ENCODE measurements at places on chromosomes 2 and 18.

- DNase-seq: no peak
Observed at GRCh38 chr2:63856303-63856603, 14.6 kb downstream of the UGP2 start.

DNA sequence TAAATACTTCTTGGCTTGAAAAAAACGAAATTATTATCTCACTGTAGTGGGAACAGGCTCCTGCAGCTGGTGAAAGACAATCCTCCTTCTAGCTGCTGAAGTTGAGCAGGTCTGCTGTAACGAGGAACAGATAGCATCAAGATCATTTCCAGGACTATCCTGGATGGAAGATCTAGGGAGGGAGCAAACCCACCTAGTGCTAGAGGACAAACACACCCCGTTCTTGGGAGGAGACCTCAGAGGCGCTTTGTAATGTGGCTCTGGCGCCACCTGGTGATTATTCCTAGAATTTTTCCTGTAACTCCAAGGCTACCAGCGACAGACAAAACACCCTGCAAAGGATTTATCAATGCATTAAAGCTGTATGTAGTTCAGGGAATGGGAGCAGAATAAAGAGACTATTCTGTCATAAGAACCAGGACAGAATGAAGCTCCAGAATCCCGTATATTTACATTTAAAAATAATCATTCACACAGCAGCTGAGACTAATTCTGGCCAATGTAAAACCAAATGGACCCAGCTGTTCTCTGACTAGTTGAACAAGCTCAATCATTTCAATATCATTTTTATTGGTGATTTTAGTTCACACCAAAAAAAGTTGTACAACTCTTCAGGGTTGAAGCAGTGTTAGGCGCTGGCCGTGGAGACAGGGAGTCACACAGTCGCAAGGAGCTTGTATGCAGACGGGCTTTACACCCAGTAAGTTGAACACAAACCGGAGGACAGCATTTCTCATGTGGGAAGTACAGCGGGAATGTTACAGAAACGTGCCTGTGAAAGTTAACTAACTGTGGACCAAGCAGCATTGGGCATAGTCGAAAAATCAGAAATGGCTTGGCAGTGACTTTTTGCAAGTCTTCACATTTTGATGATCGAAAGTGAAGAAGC, 290.3 kb downstream of the TRIB2 start:
- peak; percentile 28 for DNase-seq

- no peak for DNase-seq
Observed at GRCh38 chr18:62716619-62717168, 1.4 kb downstream of the PHLPP1 start.

DNA sequence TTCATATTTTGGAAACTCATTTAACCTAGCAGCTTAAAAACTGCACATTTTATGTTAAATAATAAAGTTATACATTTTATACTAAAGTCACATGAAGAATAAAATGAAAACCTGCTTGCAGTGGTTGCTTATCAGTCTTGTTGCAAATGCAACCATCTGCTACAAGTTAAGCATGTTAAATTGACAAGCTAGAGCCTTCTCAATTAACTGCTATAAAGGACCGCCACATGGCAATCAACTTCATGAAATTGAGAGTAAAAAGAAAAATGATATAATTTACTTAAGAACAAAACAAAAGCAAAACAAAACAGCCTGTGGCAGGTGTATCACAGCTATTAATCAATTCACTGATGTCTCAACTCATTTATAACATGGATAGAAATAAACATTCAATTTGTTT, 78.7 kb downstream of the RTTN start:
- no peak for DNase-seq

DNA sequence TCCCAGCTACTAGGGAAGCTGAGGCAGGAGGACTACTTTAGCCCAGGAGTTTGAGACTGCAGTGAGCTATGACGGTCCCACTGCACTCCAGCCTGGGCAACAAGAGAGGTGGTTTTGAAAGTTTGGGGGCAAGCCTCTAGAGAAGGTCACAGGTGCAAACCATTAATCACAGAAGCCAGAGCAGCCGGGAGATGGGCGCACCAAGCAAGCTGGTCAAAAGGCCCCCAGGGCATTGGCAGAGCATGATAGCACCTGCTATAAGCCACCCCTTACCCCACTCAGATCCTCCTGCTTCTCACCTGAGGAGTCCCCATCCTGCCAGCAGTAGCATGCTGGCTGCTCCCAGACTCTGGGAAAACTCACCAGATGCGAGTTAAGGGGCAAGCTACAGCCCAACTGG, 116.1 kb upstream of the RAB12 start:
- DNase-seq: no peak

DNA sequence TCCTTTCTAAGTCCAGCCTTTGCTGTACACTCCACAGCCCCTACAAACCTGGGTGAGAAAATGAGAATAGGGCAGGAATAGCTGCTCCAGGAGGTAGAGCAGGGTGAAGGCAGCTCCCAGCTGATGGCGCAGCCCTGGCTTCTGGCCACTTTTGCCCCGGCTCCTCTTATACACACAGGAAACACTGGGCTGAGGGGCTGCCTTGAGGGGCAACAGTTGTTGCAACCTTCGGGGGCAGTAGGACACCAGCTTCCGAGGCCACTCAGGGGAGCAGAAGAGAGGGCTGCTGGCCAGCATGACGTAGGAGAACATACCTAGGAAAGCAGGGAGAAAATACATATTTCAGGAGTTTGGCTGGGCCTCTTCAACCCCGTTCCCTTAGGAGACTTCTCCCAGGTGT, 8.1 kb downstream of the GGCX start:
- no peak for DNase-seq

DNA sequence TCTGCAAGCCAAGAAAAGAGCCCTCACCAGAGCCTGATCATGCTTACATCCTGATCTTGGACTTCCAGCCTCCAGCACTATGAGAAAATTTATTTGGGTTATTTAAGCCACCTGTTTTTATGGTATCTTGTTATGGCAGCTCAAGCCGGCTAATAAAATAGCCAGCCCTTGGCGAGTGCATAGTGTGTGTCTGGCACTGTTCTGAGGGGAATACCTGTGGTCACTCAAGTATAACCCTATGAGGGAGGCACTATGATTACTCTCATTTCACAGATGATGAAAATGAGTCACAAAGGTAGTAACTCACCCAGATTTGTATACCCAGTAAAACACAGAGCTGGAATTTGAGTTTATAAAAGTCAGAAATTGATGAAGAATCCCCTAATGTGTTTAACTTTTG, 556.9 kb upstream of the SETBP1 start:
- peak; percentile 4 for DNase-seq

DNA sequence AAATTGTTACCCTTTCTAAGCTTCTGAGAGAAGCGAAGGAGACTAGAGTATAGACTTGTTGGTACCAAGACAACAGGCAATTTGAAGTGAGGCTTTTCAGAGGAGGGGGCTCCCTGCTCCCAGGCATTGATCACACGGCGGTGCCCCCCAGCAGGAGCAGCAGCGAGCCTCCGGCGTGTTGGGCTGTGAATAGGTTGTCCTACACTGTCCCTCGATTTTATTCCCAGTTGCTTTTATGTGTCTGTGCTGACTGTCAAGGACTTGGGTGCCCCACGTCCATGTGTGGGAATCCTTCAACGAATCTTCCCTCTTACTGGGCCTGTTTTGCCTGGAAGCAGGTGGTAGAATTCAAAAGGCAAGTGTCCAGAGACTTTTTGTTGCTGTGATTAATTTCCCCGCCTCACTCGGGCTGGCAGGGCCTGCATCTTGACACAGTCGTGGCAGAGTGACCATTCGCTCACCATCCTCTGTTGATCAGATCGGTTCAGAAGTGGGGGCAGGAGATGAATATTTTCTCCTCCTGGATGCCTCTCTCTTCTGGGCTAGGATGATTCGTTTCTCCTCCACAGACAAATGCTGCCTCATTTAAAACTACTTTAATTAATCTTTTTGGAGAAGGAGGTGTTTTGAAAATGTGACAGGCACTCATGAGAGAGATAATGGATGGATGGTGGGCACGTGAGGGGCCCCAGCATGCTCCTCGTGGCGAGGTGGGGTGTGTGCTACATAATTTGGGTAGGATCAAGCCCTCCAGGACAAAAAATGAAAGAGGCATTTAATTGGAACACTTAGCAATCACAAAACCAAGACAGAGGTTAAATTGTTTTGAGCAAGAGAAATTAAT, 77.6 kb downstream of the SMIM21 start:
- DNase-seq: no peak

DNA sequence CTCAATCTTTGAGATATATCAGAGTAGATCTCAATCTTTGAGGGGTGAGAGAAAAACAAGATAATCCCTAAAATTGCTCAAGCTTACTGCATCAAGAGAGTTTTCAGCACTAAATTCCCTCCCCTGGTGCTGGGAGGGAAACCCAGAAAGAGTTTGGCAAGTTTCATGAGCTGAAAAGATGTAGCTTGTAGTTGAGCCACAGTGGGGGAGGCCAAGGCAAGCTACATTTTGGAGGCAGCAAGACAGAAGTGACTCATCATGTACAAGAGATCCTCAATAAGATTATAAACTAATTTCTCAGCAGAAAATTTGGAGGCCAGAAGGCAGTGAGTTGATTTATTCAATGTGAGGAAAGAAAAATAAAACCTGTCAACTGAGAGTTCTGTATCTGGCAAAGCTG, 308.2 kb downstream of the PIEZO2 start:
- DNase-seq: no peak

- DNase-seq: no peak
Observed at GRCh38 chr2:209426432-209426831, 2.6 kb downstream of the MAP2 start.

DNA sequence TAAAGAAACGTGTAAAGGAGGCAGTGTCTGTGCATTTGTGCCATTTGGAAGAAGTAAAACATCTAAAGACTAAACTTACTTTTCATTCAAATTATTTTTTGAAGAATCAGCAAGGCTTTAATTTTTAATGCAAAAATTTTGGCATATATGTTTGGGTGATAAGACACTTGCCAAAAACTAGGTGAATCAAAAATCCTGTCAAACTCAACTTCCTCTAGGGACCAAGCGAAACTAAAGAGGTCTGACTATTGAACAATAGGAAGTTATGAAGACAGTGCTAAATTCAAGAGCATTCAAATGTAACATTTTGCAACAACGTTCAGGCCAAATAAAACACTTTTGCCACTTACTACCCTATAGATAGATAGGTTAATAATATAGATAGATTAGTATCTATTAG, 306.1 kb downstream of the NOL4 start:
- DNase-seq: no peak

DNA sequence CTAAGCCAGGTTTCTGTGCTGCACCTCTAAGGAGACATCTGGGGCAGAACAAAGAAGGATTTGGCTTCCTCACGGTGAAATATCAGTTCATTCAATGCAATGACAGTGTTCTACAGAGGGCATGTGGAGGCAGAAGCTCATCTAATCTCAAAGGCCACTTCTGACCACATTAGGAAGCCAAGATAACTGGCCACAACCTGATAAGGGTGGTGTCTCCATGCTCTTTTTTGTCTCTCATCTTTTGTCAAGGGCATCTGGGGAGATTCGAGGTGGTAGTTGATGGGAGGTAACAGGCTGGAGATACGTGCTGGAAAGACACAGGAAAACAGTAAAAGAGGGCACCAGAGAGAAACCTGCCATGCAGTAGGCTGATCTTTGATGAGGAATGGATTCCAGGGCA, 303.9 kb downstream of the LRATD1 start:
- no peak for DNase-seq

DNA sequence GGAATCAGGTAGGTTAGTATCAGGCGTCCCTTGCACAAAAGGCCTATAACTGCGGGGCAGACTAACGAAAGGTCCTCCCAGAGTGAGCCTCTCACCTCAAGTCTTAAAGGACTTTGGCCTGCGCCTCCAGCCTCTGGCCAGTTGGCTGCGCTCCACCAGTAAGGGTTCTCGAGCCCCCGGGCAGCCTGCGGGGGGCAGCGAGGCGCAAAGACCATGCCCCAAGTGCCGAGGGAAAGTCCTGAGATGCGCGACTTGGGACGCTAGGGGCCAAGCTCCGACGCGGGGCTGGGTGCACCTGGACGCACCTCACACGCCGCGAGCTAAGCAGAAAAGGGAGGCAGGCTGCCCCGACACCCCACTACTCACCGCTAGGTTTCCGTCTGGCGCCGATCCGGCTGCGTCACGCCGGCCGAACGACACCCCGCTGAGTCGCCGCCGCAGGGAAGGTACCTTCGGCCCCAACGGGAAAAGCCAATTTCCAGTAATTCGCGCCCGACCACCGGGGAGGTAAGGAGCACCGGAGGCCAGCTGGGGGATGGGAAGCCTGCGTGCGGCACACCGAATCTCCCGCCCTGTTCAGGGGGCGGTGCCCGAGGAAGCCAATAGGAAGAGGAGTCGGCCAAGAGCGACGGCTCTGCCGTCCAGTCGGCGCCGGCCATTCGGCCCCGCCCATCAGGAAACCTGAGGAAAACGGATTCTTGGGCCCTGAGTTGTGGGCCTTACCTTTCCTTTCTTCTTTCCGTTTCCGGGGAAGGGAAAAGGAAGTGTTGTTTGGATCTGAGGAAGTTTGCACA, at the start of gene ORC2:
TSS of gene ORC2 (minus strand) at position 537 of the 794 bp plus-strand sequence. CDS start 5,537 bp downstream, outside the sequence.
- peak; percentile 79 for DNase-seq

GRCh38 chr18:49722477-49722876, 90.9 kb downstream of the ACAA2 start:
- no peak for DNase-seq

DNA sequence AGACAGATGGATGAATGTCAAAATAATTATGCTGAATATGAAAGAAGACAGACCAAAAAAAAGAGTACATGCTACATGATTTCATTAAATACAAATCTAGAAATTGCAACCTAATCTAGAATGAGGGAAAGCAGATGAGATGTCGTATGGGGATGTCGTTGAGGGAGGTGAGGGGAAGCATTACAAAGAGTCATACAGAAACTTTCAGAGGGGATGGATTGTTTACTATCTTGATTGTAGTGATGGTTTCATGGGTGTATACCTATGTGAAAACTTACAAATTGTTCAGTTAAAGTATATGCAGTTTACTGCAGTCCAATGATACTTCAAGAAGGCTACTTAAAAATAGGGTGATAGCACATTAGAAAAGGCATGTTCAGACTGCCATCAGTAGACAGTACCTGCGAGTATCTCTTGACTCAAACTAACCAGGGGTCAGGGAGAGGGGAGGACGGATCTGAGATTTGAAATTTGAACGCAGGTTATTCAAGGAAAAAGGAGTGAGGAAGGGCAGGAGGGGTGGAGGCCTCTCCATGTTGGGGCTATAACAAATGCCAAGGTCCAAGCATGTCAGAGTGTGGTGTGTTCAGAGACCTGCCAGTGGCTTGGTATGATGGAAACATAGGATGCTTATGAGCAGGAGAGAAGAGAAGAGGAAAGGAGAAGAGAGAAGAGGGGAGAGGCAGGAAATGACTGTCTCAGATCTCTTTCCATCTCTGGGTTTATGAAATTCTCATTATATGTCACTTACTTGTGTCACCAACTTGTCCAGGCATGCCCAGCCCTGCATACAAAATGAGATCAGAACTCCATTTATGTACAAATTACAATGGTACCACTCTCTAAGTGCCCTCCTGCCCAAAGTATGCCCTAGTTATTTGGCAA, 257.3 kb upstream of the CXCR4 start:
- DNase-seq: no peak

GRCh38 chr2:158968396-158969161, at the start of gene TANC1:
Gene TANC1, plus strand, starts transcription at chr2:158968640. Its CDS starts 97,271 bp downstream, at chr2:159065911.
- peak; percentile 64 for DNase-seq

GRCh38 chr2:28664120-28664842, 87.3 kb upstream of the PPP1CB start:
- DNase-seq: no peak
